ENCODE measurements at places on chromosomes 2 and 18.

GRCh38 chr2:175984846-175985245 lies 17.2 kb downstream of the LNPK start:
- DNase-seq: no peak

DNA sequence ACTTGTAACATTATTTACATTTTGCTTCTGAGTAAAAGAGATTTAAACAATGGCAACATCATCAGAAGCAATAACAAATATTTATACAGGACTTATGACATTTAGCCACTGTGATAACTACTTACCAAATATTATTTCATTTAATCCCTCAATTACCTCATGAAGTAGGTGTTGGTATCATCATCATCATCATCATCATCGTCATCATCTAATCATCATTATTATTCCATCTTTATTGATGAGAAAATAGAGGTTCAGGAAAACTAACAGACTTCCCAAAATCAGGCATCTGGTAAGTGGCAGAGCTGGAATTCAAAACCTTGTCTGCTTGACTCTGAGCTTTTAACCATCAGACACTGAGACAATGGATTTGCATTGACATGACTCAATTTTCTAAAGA lies 204.4 kb downstream of the NCKAP5 start:
- no peak for DNase-seq

- DNase-seq: no peak
Measured at GRCh38 chr2:2328848-2329247, 2.2 kb downstream of the MYT1L start.

DNA sequence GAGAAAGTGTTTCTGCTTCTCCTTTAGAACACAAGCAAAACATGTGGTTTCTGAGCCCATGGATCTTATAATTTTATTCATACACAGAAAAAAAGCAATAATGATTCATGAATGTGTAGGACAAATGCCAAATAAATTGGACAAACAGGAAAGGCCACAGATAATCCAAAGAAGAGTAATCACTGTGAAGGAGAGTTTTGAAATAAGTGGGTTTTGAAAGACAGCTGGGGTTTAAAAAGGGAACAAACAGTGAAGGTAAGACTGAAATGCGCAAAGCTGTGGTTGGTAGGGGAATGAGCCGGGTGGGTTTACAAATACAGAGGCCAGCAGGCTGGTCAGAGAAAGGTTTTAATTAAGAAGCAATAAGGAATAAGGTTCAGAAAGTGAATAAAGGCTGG lies 50.0 kb upstream of the MBOAT2 start:
- no peak for DNase-seq

- no peak for DNase-seq
Measured at GRCh38 chr18:40431071-40431985, 1523.7 kb upstream of the PIK3C3 start.

- DNase-seq: no peak
Measured at GRCh38 chr2:29444150-29444549, 328.9 kb downstream of the CLIP4 start.

DNA sequence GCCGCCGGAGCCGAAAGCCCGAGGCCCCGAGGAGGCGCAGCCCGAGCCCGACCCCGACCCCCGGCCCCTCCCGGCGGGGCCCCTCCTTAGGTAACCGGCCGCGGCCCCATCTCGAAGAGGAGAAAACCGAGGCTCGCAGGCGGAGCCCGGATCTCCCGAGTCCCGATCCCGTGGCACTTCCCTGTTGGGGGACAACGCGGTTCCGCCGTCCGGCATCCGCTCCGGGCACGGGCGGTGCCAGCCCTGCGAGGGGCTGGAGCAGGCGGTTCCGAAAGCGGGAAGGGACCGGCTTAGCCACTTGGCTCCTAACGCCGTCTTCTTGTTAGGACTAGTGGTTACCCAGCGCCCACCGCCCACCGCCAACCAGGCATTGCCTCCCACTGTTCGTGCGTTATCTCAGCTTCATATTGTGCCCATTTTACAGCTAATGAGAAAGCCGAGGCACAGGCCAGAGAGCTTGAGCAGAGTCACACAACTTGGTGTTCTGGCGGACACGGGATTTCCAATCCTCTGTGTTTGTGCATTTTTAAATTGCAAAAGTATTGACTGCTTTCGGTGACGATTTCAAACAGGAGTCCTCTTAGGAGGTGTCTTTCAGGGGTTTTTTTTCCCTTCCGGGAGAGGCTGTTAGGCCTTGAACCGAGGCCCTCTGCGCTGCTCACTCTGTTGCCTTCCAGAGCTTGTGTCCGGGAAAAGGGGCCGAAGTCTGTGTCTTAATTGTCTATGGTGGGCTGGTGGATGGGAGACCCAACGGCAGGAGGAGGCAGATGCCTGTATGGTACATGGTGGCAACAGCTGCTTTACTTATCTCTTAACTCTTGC lies 562 bp downstream of the CENPA start:
- DNase-seq: no peak

- no peak for DNase-seq
Measured at GRCh38 chr2:109554758-109555157, 59.0 kb downstream of the SEPTIN10 start.

- no peak for DNase-seq
Measured at GRCh38 chr2:2834105-2834504, 503.0 kb upstream of the MYT1L start.

DNA sequence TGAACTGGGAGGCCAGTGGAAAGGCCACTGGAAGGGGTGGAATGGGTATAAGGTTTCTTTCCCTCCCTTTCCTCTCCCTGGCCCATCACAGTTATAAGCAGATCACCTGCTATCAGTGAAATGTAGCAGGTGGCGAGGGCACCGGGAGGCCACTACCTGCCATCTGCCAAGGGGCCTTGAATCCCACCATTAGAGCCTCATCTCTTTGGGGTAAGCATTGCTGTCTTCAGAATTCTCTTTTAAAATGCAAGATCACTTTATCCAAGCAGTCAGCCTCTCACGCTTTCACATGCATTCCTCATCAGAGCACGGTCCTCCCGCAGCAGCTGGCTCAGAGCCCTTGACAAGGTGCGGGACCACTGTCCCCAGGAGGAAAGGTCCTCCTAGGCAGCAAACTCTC lies 268.5 kb downstream of the CELF4 start:
- DNase-seq: no peak

GRCh38 chr2:207226243-207226642 lies 60.5 kb upstream of the KLF7 start:
- no peak for DNase-seq

- no peak for DNase-seq
Measured at GRCh38 chr18:3294435-3295080, 32.6 kb downstream of the MYL12B start.

- DNase-seq: no peak
Measured at GRCh38 chr2:20198796-20199632, 25.9 kb downstream of the SDC1 start.

DNA sequence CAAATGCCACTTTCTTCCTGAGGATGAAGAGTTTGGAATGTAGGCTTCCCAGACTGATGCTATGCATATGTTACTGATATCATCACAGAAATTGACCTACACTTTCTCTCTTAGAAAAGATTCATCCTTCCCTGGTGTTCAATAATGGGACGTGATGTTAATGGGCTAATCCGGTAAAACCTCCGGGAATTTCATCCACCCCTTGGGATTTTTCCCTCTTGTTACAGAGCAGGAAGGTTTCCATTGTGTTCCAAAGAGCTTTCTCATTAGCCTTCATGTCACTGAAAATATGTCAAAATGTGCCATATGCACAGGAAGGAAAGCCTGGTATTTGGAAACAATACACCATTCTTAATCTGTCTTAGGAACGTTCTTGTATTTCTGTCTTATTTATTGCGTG lies 20.7 kb downstream of the ALPK2 start:
- no peak for DNase-seq

DNA sequence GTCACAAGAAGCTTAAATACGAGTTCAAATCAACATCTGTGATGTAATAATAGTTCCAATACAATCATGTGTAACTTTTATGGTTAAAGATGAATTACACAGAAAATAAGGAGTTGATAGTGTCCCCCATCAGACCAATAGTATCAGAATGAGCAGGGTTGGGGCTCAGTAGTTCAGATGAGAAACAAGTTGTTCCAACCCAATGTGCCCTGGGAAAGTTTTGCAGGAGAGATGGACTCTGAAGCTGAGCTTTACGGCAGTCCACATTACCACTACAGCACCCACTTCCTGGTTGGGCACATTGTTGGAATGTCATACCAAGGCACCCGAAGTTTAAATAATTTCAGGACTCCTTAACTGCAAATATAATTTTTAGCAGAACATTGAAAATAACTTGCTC lies 12.1 kb upstream of the CXCR4 start:
- no peak for DNase-seq

DNA sequence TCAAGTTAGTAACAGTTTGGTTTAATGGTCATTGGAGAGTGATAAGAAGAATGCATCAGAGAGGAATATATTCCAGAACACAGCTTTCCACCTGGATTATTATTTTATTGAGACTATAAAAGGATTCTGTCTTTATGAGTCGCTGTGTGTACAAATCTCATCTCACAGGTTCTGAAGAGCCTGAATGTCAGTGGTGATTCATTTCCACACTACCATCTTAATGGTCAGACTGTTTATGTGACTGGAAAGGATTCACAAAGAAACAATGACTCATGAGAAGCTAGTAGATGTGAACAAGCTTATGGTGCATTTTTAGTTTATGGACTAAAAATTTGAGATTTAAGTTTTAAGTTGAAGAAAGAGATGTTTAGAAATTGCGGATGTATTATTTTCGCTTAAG lies 685.4 kb upstream of the NRXN1 start:
- no peak for DNase-seq

- DNase-seq: no peak
Measured at GRCh38 chr2:117933884-117934354, 80.0 kb downstream of the CCDC93 start.

DNA sequence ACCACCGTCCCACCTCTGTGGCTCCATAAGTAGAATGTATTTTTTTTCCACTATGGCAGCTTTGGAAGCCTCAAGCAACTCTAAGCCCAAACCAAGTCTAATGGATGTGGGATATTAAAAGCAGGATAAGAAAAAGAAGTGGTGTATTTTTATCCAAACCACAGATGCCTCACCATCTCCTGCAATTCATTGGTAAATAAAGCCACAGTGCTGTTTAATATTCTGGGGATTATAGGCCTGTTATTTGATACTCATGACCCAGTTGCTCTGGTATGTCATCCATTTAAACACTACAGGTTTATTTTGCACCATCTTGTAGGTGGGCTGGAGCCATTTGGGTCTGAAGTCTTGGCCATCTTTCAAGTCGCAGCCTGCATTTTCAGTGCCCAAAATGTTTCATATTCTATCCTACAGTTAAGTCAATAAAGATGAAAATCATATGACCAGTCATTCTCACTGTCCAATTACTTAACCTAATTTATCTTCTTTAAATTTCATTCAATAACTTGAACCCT lies 279.5 kb upstream of the EPHA4 start:
- no peak for DNase-seq

- DNase-seq: no peak
Measured at GRCh38 chr2:8278709-8279354, 403.0 kb upstream of the ID2 start.

DNA sequence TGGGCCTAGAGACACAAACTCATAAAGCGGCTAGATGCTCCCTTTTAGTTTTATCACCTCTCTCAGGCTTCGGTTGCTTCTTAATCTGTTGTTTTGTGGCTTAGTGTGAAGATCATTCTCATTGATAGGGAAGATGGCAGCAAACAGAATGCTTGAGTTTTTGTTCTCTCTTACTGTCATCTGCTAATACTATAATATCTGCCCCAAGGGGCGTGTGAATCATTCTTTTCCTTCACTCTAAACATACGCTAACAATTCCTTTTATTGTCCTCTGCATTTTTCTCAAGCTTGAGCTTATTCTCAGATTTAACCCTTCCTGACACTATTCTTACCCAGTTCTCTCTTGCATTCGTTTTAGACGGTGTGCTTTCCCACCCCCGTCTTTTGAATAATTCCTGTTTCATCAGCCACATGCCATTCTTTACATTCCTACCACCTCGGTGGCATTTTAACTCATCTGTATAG lies 323.9 kb upstream of the NRP2 start:
- no peak for DNase-seq

DNA sequence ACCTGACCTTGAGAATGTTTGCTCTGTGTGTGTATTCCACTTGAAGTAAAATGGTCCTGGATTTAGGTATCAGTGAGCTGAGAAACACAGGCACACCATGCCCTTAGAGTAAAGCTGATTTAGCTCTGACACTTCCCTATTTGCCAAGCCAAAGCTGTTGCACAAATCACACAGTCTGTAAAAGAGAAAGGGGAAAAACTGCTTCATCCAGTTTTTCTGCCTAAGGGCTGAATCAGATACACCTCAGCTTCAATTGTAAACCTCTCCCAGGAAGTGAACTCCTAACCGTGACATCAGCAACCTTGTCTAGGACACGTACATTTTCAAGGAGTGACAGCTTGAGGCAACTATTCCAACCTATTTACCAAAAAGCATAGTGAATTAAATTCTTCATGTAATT lies 150.4 kb downstream of the NR4A2 start:
- DNase-seq: no peak

GRCh38 chr18:58464104-58464625 lies 164.7 kb downstream of the ALPK2 start:
- DNase-seq: no peak

DNA sequence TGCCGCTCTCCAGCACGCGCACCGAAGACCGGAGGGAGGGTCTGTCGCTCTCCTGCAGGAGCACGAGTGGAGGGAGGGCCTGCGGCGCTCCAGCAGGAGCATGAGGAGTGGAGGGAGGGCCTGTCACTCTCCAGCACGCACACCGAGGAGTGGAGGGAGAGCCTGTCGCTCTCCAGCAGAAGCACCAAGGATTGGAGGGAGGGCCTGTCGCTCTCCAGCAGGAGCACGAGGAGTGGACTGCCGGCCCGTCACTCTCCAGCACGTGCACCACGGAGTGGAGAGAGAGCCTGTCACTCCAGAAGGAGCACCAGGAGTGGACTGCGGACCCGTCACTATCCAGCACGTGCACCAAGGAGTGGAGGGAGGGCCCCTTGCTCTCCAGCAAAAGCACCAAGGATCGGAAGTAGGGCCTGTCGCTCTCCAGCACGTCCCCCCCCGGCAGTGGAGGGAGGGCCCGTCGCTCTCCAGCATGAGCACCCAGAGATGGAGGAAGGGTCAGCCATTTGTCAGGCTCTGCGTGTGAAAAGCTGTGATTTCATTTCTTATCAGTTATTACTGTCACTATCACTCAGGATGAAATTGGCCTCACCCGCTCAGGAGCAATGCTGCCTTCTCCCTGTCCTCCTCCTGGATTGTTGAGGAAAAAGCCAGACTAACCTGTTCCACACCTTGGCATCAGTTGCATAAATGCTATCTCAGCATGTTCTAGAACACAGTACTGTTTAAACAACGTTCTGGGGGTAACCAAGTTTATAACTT lies 35.9 kb downstream of the ADI1 start:
- no peak for DNase-seq

GRCh38 chr2:188189356-188189755 lies 102.3 kb upstream of the GULP1 start:
- no peak for DNase-seq
